Coronary artery (tissue), 2 donors: ENCODE measurements at places on chromosomes 4 and X.

- no peak for DNase-seq
Observed at GRCh38 chr4:22485737-22486136, 30.1 kb downstream of the ADGRA3 start.

- DNase-seq = peak; percentile 97
Observed at GRCh38 chr4:25913851-25914669, at the start of gene SMIM20. TSS of gene SMIM20 (plus strand) at chr4:25914220. CDS start at chr4:25914314, 94 bp downstream.

DNA sequence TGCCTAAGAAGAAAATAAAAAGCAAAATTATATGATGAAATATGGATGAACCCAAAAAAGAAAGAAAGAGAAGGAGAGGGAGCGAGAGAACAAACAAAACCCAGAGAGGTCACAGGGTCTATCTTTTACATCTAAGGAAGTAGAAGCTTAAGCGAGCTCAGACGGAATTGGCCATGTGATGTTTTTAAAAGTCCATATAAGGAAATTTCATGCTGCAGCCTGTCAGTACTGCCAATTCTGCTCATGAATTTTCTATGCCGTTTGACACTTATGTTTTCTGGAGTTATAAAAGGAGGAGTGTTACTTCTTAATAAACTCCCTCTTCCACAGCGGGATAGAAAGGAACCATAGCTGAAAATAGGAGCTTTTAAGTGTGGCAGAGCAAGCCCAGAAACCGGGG lies 32.9 kb upstream of the DCX start:
- DNase-seq = no peak

GRCh38 chr4:17323554-17324385 lies 188.1 kb downstream of the QDPR start:
- DNase-seq = no peak

DNA sequence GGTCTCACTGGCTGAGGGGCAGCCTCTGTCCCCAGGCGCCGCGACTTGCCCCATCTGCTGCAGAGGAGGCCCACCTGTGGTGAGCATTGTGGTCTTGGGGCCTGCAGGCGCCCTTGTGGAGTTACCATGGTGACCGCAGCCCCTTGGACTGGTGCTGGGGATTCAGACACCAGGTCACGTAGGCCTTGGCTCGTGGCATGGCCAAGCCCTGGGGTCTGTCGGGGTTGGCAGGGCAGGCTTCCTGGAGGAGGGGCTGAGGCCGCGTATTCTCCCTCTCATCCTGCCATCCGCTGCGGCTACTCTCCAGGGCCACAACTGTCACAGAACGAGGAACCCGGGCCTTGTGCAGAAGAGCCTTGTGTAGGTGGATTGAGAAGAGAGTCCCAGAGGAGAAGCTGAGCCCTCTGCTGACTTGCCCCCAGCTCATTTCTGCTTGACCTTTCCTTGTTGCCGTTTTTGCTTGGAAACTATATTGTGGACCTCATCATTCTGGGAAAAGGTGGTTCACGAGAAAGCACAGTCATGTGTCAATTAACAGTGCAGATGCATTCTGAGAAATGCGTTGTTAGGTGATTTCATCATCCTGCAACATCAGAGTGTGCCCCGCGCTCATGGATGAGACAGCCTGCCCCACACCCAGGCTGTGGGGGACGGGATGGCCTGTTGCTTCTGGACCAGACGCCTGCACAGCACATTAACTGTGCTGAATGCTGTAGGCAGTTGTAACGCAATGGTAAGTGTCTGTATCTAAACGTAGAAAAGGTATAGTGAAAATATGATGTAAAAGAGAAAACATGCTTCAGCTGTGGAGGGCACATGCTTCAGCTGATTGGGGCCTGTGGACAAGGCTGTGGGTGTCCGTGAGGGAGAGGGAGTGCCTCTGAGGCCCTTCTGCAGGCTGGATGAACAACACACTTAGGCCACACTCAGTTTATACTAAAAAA lies 38.5 kb downstream of the TRMT44 start:
- DNase-seq = no peak

DNA sequence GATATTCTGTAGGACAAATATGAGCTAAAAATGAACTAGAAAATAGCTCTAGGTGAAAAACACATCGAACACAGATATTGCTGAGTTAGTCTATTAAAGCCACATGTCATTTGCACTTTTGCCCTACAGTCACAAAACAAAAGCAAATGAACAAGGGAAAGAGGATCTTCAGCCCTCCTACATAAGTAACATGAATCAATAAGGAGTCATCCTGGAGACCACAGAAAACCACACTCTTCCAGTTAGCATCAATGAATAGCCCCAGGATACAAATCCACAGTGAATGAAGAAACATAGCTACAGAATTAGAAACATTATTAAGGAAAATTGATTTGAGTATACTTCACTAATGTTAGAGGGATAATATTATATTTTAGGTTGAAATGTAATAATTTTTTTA lies 311.4 kb downstream of the MAPK10 start:
- no peak for DNase-seq

GRCh38 chr4:174828845-174829701 lies at the start of gene GLRA3:
TSS of gene GLRA3 (minus strand) at chr4:174829247. CDS start at chr4:174828811, 436 bp downstream.
- no peak for DNase-seq

- DNase-seq = peak; percentile 77
Observed at GRCh38 chr4:2837904-2838496, 5.6 kb upstream of the ADD1 start.

DNA sequence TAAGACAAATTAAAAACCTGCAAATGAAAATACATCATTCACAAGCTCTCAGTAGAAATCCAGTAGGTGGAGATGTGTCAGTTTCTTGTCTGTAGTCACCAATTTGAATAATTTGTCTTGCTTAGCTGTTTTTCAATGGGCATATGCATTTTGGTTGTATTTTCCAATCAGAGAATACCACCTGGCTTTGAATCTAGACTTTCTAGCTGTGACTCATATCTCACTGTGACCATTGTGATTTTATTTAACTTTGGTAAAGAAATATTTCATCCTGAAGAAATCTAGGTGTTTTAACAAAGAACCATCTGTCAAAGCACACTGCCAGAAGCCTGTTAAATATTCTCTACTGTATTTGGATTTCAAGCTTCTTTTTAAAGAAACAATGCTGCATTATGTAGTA lies 1650.6 kb upstream of the IGFBP7 start:
- DNase-seq = no peak

- DNase-seq = no peak
Observed at GRCh38 chr4:55906989-55907388, 41.8 kb upstream of the CEP135 start.

- DNase-seq = no peak
Observed at GRCh38 chrX:32545101-32545500, 666.2 kb downstream of the DMD start.

DNA sequence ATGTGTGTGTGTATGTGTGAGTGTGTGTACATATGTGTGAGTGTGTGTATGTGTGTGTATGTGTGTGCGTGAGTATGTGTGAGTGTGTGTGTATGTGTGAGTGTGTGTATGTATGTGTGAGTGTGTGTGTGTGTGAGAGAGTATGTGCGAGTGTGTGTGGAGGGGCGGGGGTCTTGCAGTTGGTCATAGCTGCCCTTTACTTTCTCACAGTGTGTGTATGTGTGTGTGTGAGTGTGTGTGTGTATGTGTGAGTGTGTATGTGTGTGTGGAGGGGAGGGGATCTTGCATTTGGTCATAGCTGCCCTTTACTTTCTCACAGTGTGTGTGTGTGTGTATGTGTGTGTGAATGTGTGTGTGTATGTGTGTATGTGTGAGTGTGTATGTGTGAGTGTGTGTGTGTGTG lies 74.8 kb upstream of the ENPP6 start:
- no peak for DNase-seq

- DNase-seq = no peak
Observed at GRCh38 chr4:174604198-174604597, 81.9 kb upstream of the HPGD start.

DNA sequence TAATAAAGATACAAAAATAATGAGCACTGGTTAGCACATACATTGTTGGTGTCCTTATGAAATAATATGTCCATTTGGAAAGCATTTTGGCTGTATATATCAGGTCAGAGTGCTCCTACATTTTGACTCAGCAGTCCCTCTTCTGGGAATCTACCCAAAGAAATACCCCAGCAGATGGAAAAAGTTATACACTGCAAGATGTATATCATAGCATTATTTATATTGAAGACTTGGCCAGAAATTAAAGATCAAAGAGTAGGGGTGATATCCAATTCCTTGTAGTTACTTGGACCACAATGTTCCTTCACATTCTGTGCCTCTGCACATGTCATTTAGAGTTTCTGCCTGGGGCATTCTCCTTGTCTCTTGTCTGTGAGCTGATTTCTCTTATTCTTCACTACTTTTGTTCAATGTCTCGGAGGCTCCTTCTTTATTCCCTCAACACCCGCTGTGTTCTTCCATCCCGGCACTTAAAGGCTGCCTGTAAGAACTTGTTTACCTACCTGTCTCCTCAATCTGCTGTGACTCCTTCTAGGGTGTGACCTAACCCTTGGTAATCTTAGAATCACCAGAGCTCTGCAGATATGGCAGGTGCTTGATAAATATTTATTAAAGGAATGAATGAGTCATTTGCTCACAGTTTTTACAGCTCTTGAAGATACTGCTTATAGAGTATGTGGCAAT lies 3.1 kb upstream of the TSPAN5 start:
- no peak for DNase-seq

- no peak for DNase-seq
Observed at GRCh38 chr4:1022739-1023066, 11.3 kb downstream of the FGFRL1 start.

- DNase-seq = no peak
Observed at GRCh38 chr4:58507079-58507478, 1396.9 kb upstream of the IGFBP7 start.

GRCh38 chrX:155235891-155236290 lies 19.6 kb downstream of the VBP1 start:
- no peak for DNase-seq

- no peak for DNase-seq
Observed at GRCh38 chr4:38233727-38234480, 273.7 kb downstream of the PTTG2 start.

DNA sequence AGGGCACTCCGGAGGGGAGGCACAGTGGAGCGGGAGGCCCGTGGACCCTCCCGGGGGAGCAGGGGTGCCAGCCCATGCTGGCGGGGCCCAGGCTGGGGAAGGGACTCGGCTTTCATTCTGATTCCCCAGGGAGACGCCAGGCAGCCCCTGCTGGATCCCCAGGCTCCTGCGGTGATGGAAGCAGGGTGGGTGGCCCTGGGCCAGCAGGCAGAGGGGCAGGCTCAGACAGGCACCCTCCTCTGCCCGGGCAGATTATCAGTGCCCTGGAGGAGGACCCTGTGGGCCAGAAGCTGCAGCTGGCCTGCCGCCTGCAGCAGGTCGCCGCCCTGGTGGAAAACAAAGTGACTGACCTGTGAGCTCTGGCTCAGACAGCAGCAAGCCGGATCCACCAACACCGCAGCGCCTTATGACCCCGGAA lies 2.1 kb upstream of the SRPK3 start:
- DNase-seq = no peak

- DNase-seq = no peak
Observed at GRCh38 chr4:73392936-73393335, 11.2 kb upstream of the ALB start.
